A549 treated with CORT108297 at 1 μM for 4 hours (cell line): ENCODE measurements at places on chromosomes 5 and 9. TPM values are rescaled to one million over a fixed set of nuclear protein-coding genes. Genes with fewer than 3 reads are reported as not detected.

CDKN2B gene
- total RNA-seq = not detected in 5 replicates

SLC34A1 gene
- total RNA-seq = 0.02 TPM in 1 of 5 replicates, not detected in the others

MYOZ3 gene
- 0.06 to 0.31 TPM (median 0.15 TPM) in 4 of 5 replicates, not detected in the other for total RNA-seq

CCDC152 gene
- total RNA-seq = not detected in 5 replicates

SPINK13 gene
- 0.10 TPM in 1 of 5 replicates, not detected in the others for total RNA-seq

ST8SIA4 gene
- 0.27 to 0.43 TPM (median 0.39 TPM) in 5 replicates for total RNA-seq

TRIP13 gene
- 65.1 to 72.8 TPM (median 70.4 TPM) in 5 replicates for total RNA-seq

SMC2 gene
- total RNA-seq = 17.2 to 28.4 TPM (median 22.3 TPM) in 5 replicates

SPTLC1 gene
- 57.1 to 79.0 TPM (median 62.0 TPM) in 5 replicates for total RNA-seq

OR1Q1 gene
- total RNA-seq = 0.15 TPM in 1 of 5 replicates, not detected in the others

HAPLN1 gene
- total RNA-seq = not detected in 5 replicates

PCDHGB6 gene
- total RNA-seq = 0.03 to 0.14 TPM (median 0.09 TPM) in 5 replicates

REEP2 gene
- 6.5 to 8.1 TPM (median 6.8 TPM) in 5 replicates for total RNA-seq

C9orf57 gene
- total RNA-seq = not detected in 5 replicates

CCDC171 gene
- total RNA-seq = 0.30 to 0.51 TPM (median 0.35 TPM) in 5 replicates

ZFP2 gene
- total RNA-seq = 0.02 TPM in 1 of 5 replicates, not detected in the others

PCDHB10 gene
- total RNA-seq = 0.02 to 0.03 TPM in 2 of 5 replicates, not detected in the others

GRIN3A gene
- total RNA-seq = not detected in 5 replicates

GNPDA1 gene
- 63.9 to 86.4 TPM (median 67.7 TPM) in 5 replicates for total RNA-seq

IRX2 gene
- 1.1 to 1.8 TPM (median 1.6 TPM) in 5 replicates for total RNA-seq

FGFR4 gene
- total RNA-seq = 15.5 to 26.2 TPM (median 25.0 TPM) in 5 replicates

CDKN2A gene
- total RNA-seq = not detected in 5 replicates

MINAR2 gene
- not detected in 5 replicates for total RNA-seq

RGS7BP gene
- not detected in 5 replicates for total RNA-seq

STPG3 gene
- 0.07 TPM in 1 of 5 replicates, not detected in the others for total RNA-seq

IL7R gene
- total RNA-seq = 0.31 to 0.46 TPM (median 0.41 TPM) in 5 replicates

NSA2 gene
- 118 to 151 TPM (median 126 TPM) in 5 replicates for total RNA-seq

PCBD2 gene
- 10.1 to 11.8 TPM (median 10.5 TPM) in 5 replicates for total RNA-seq

RMRP gene
- 4.2 to 11.7 TPM (median 7.0 TPM) in 3 of 5 replicates, not detected in the others for total RNA-seq

CDX1 gene
- total RNA-seq = not detected in 5 replicates

DNAI1 gene
- total RNA-seq = 0.07 to 0.21 TPM (median 0.12 TPM) in 5 replicates

ARID3C gene
- total RNA-seq = 0.15 to 0.25 TPM (median 0.24 TPM) in 4 of 5 replicates, not detected in the other
